ENCODE measurements at places on chromosomes 4 and X.

- no peak for DNase-seq
Measured at GRCh38 chr4:45346816-45347435, 620.6 kb upstream of the GNPDA2 start.

DNA sequence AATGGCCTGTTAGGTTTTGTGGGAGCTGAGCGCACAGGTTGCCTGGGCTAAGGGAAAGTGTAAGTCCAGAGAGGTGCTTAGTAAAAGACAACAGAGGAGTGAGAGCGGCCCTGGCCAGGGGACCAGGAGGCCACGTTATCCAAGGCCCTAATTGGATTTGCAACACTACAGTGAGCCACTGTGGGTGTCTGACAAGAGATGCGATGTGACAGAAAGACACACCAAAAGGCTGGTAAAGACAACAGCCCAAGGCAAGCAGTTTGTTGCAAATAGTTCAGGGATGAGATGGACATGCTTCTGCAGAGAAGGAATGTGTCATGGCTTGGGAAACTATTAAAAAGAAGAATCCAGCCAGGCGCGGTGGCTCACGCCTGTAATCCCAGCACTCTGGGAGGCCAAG, 162.7 kb upstream of the KIT start:
- DNase-seq: no peak

- DNase-seq: no peak
Measured at GRCh38 chr4:18458465-18458864, 436.9 kb upstream of the LCORL start.

GRCh38 chrX:51257490-51257889, 75.1 kb upstream of the NUDT10 start:
- DNase-seq: no peak

- no peak for DNase-seq
Measured at GRCh38 chrX:65707151-65707550, 39.7 kb downstream of the MSN start.

DNA sequence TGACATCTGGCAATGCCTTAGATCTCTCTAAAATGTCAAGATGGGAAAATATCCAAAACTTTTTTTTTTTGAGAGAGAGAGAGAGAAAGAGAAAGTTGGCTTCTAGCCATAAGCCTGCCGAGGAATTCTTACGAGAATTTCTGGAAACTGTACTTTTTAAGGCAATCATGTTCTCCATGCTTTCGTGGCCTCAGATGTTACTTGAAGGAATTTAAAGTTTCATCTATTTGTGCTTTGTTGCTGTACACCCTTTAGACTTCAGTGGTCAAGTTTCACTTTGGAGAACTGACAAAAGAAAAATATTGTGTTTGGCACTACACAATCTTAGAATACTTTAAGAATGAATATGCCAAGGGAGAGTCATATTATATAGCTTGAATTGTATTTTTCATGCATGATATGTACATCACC, 53.9 kb downstream of the FAT4 start:
- no peak for DNase-seq

- no peak for DNase-seq
Measured at GRCh38 chr4:104772849-104773248, 278.2 kb upstream of the CXXC4 start.
